ENCODE measurements at places on chromosomes 4 and X.

DNA sequence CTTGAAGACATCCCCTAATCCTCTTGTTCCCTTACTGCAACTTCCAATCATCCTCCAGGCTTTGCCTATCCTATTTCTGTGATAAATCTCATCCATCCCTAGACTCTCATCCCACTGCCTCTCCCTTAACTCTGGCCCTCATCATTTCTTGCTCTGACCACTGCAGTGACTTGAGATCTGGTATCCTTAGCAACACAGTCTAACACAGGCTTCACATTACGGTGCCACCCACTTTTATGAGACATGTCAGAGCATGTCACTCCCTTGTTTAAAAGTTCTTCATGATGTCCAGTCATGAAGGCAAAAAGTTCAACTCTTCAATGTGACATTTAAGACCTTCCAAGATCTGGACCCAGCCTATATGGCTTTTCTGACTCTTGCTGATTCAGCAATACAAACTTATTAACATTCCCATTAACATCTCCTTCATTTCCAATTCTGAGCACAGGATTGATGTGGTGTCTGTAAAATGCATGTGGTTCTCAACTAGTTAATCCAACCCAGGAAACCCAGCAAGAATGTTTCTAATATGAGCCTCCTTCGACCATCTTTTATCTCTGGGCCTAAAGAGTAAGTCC lies 64.0 kb downstream of the OR13H1 start:
- no peak for DNase-seq

- DNase-seq = no peak
These were observed 198.9 kb upstream of the PPP1R2C start for GRCh38 chrX:42976746-42977366.

DNA sequence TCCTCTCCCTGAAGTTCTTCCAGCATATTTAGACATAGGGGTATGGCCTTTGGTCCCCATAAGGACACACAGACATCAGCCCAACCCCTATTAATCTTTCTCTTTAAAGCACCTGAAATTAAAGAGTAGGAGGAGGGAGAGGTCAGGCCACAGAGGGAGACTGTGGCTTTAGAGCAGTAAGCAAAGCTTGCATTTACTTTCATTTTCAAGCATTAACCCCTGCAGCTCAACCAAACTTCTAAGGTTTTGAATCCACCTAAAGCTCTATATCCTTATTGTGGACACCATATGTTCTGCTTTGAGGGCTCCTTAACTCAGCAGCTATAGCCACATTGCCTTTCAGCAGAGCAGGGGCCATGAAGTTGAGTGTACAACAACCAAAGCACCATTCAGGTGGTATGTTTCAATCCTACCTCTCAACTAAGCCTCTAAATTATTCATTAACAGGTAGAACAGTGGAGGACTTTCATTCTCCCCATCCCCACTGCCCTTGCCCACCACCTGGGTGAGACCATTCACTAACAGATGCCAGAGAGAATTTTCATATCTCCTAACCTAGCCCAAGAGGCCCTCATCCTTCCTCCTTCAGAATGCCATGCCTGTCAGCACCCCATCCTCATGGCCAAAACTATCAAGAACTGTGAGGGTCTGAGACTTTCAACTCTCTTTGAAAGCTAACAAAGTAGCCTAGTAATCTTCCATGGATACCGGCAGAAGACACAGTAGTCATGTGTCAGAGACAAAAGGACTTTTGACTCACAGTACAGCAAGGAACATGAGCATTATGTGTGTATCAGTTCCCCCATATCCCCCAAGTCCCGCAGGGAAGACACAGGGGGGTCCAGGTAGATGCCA lies 20.8 kb downstream of the LIN54 start:
- DNase-seq = no peak

- DNase-seq = no peak
These were observed 1316.9 kb upstream of the TENM3 start for GRCh38 chr4:180926277-180926676.

DNA sequence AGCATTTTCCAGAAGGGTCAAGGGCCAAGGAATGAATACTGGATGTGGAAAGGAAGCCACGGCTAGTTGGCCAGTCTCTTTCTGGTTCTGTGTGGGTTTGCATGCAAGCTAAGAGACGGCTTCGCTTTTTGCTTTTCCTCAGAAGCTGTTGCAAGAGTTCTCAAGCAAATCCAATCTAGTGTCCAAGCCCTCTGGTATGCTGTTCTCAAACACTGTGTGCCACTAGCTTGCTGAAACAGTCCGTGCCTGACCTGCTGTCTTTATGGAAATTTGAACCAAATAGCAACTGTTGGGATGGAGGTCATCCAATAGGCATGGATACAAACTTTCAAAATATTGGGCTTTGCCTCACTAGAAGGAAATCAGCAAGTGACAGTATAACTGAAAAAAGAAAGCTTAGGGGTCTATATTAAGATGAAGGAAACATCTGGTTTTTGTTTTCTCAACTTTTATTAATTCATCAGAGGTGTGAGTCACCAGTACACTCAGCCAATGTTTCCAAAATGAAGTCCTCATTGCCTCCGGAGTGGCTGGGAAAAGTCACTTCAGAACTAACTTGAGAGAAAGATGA lies 70.5 kb downstream of the SLC9A6 start:
- DNase-seq = no peak

DNA sequence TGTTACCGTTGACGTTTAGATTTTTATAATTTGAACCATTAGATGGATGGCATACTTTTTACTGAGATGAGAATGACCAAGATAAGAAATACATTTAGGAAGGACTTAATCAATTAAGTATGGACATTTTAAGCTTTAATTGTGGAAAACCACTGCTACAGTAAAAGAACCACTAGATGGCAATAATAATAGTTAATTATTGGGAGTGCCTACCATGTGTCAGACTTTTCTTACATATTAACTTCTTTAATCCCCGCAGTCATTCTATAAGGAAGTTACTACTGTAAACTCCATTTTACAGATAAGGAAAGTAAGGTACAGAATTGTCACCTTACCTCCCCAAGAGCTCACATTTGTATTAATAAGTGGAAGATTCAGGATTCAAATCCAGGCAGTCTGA lies 48.5 kb upstream of the MYOZ2 start:
- DNase-seq = no peak

- no peak for DNase-seq
These were observed 66.8 kb downstream of the SOWAHB start for GRCh38 chr4:76830964-76831703.
